ENCODE measurements at places on chromosomes 3 and 15.

GRCh38 chr3:47884603-47885002 lies 81.7 kb downstream of the DHX30 start:
- DNase-seq = no peak

DNA sequence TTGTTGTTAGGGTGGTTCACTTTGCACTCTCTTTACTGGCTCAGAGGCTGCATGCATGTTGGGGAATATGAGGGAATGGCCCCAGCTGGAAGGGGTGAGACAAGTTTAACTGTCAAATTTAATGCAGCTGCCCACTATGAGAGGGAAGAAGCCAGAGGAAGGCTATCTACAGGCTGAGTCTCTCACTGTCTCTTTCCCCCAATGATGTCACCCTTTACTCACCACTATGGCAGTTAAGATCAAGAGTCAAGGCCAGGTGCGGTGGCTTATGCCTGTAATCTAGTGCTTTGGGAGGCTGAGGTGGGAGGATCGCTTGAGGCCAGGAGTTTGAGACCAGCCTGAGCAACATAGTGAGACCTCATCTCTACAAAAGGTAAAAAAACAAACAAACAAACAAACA lies 12.2 kb upstream of the RBMS3 start:
- no peak for DNase-seq

DNA sequence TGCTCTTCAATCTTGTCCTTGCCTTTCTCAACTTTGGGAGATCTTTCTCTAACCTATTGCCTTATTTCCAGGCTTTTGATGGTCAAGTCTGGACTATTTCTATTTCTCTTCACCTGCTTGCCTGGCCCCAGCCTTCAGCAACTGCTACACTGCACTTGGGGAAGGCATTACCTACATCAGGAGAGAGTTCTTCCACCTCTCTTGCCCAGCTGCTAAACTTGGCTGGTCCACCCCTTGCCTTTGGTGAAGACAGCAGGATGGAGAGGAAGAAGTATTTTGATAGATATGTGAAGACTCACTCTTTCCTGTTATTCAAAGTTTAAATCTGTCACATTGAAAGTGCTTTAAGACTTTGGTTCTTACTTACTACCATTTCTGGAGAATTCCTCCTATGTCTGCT lies 574.8 kb downstream of the ZPLD1 start:
- DNase-seq = no peak

- no peak for DNase-seq
These were observed 28.2 kb downstream of the CPOX start for GRCh38 chr3:98565237-98565643.

GRCh38 chr15:77818484-77819047 lies 185.9 kb upstream of the LINGO1 start:
- DNase-seq = no peak

- DNase-seq = no peak
These were observed 337.8 kb upstream of the CBLB start for GRCh38 chr3:106206613-106207012.

DNA sequence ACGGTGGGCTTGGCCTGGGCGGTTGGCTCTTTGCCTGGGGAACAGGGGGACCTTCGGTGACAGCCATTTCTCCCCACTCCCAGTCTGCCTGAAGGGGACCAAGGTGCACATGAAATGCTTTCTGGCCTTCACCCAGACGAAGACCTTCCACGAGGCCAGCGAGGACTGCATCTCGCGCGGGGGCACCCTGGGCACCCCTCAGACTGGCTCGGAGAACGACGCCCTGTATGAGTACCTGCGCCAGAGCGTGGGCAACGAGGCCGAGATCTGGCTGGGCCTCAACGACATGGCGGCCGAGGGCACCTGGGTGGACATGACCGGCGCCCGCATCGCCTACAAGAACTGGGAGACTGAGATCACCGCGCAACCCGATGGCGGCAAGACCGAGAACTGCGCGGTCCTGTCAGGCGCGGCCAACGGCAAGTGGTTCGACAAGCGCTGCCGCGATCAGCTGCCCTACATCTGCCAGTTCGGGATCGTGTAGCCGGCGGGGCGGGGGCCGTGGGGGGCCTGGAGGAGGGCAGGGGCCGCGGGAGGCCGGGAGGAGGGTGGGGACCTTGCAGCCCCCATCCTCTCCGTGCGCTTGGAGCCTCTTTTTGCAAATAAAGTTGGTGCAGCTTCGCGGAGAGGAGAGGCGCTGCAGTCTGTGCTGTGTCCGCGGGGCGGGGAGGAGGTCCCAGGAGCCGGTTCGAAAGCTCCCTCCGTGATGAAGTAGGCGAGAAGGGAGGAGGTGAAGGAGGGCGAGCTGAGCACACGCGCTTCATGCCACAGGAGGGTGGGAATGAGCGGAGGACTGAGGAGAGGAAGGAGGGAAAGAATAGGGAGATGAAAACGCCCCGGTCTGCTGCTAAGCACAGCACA lies 9.6 kb downstream of the CLEC3B start:
- no peak for DNase-seq

- no peak for DNase-seq
These were observed 41.0 kb upstream of the C15orf61 start for GRCh38 chr15:67479781-67480505.

DNA sequence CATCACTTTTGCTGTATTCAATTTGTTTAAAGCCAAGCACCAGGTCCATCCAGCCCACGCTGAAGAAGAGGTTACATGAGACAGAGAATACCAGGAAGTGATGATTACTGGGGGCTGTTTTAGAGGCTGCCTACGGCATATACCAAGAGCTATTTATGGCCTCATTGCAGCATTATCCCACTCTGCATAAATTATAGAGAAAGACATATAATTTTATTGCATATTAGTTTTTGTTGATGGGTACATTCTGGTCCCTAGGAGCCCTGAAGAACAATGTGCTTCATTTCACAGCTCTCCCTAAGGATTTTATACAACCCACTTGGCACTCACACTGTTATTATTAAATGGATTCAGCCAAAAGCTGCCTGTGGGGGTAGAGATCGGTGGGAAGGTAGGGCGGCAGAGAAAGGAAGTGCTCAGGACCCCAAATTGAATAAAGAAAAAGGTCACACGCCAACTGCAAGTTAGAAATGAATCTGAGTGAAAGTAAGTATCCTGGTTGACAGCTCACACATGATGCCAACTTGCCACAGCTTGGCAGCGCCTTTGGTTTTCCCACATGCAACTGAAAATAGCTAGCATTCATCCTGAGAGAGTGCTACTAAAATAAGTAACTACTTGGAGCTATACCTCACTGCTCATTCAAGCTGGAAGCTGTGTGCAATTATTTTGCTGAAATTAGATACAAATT lies 73.7 kb downstream of the CCNL1 start:
- DNase-seq = no peak

GRCh38 chr3:106428565-106428994 lies 559.8 kb upstream of the CBLB start:
- DNase-seq = peak; percentile 34

DNA sequence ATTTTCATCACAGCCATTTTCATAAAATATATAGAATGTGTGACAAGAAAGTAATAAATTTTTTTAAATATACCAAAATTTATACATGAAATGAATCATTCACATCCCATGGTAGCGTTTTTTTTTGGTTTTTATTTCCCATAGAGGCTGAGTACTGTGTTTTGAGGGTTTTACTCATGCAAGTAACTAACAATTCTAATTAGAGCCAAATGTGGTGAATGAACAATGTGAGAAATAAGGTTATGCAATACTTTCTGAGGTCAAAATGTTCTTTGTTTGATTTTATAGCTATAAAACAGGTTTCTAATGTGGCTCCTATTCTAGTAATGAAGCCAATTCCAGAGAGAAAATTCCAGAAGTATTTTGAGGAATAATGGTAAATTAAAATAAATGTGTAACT lies 386.8 kb downstream of the TBC1D5 start:
- no peak for DNase-seq

DNA sequence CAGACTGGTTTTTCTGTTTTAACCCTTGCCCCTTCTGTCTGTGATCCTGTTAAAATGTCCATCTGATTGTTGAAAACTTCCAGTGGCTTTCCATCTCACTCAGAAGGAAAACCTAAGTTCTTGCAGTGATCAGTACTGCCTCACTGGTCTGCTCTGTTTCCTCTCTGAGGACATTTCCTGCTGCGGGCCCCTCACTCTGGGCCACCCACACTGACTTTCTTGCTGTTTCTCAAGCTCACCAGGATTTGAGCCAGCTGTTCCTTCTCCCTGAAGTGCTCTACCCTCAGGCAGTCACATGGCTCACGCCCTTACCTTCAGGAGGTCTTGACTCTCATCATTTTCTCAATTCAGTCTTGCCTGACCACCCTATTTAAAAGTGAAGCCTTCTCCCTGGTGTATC lies 1.8 kb downstream of the GRK7 start:
- no peak for DNase-seq

DNA sequence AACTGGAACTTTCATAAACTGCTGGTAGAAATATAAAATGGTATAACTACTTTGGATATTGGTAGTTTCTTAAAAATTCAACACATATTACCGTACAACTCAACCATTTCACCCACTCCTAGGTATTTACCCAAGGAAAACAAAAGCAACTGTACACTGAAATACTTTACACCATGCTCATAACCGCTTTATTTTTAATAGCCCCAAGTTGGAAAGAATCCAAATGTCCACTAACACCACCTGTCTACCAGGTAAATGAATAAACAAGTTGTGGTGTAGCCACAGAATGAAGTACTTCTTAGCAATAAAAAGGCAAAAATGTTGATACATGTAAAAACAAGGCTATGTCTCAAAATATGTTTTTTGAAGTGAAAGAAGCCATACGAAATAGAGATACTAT lies 215.9 kb upstream of the PEX5L start:
- no peak for DNase-seq

DNA sequence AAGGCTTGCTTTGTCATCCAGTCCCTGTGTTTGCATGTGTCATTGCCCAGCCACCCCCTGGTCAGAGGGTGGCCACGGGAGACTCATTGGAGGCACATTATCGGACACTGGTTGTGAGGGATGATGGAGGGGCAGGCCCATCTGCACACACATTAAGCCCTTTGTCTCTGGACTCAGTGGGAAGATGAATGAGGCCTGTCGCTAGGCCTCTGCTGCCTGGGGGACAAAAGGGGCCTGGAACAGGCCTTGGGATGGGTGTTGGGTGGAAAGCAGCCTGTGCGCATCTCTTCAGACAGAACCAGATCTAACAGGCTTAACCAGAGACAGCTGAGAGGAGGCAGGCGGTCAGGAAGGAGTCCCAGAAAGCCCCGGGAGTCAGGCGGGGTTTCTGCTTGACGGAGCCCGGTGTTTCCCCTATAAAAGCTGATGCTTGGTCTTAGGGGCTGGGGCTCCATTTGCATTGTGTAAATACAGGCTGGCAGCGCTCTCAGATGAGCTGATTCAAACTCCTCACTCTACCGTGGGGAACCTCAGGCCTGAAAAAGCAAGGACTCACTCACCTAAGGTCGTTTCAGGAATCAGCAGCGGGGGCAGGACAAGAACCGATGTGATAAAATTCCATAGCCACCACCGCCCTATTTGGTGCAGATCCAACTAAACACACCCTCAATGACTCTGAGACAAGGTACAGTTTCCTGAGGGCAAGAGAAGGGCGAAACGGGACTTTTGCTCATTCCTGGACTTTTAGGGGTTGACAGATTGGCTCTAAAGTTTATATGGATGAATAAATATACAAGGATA lies 17.1 kb upstream of the SKIC8 start:
- DNase-seq = no peak

GRCh38 chr3:69994919-69995318 lies 4.6 kb upstream of the SAMMSON start:
- no peak for DNase-seq

DNA sequence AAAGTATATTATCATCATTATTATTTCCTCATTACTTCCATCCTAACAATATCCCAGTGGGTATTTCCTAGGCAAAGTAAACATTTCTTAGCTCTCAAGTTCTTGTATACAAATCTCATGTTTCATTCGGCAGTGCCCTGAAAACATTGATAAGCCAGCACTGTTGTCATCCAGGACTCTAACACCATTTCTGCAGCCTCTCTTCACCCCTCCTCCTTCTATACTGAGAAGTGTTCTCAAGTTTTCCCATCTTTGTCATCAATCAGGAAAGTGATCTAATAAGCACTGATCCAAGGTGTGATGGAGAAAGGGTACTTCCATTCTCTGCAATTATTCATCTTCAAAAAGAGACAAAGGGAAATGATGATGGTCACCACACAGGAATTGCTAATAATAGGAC lies 168.4 kb upstream of the CCDC54 start:
- no peak for DNase-seq

DNA sequence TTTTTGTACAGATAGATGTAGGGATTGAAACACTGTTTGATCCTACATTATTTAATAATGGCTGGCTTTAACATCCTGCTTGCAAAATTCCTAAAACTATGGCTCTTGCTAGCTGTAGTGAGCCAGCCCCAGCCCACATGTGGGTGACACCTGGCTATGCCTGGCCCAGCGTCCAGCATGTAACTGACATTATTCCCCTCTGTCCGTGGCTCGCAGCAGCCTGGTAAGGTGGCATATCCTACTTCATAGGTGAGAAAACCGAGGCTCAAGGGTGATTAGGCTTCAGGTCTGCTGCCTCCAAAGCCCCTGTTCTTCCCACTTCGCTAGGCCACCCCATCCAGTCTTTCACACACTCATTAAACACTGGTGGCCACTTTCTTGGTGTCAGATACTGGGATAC lies 1.6 kb downstream of the CALML4 start:
- no peak for DNase-seq

DNA sequence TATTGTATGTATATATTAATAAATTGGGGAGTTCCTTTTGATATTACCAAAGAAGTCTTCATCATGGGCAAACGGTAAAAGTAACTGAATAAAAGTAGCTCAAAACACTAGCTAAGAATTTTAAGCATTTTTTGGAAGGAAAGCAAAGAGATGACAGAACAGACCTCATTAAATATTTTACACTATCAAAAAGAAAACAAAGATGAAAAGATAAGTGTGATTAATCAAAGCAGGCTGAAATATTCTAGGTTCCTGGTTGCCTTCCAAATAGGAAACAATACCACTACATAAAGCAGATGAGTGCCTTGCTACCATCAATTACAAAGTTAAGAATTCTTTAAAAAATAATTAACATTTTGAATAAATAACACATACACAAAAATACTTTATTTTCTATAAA lies 3.6 kb downstream of the NKIRAS1 start:
- DNase-seq = no peak

DNA sequence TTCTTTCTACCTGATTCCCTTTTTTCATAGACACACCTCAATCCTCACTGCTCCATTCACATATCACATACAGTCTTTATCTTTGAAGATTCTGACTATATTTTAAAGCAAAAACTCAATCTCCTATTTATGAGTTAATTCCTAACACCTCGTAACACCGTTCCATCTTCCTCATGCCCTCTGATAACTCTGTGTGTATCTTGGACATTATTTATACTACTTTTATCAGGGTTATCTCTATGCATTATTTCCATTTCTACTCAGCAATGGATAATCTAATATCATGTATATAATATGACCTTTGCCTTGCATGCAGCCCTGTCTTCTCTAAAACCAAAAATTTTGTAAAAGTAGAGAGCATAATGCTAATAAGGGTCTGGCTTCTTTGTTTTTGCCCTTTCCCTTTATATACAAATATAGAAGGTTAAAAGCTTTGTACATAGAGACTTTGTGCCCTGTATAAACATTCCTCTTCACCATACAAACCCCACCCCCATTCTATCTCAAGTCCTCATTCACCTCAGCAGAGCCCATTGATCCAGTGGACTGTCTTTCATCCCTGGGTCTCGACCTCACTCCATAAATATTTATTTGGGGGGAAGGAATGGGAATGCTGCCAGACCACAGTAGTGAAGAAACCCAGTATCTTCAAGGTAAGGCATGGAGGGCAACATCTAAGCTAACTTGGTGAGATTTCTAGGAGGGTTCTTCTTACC lies 21.8 kb downstream of the TRIM42 start:
- no peak for DNase-seq

All from naive thymus-derived CD4-positive, alpha-beta T cell (primary cell).